ENCODE measurements at places on chromosomes 7 and 10. TPM values are rescaled to one million over a fixed set of nuclear protein-coding genes. Genes with fewer than 3 reads are reported as not detected.

The STAG3 gene
- total RNA-seq = not detected

The TSPAN12 gene
- 28.9 TPM for total RNA-seq

The LIPJ gene
- total RNA-seq = not detected

The LIPN gene
- not detected for total RNA-seq

The CALHM1 gene
- not detected for total RNA-seq

The FAM107B gene
- 3.7 TPM for total RNA-seq

Data from ascending aorta (tissue), 2 donors.